ENCODE measurements at places on chromosomes 12 and 14.

DNA sequence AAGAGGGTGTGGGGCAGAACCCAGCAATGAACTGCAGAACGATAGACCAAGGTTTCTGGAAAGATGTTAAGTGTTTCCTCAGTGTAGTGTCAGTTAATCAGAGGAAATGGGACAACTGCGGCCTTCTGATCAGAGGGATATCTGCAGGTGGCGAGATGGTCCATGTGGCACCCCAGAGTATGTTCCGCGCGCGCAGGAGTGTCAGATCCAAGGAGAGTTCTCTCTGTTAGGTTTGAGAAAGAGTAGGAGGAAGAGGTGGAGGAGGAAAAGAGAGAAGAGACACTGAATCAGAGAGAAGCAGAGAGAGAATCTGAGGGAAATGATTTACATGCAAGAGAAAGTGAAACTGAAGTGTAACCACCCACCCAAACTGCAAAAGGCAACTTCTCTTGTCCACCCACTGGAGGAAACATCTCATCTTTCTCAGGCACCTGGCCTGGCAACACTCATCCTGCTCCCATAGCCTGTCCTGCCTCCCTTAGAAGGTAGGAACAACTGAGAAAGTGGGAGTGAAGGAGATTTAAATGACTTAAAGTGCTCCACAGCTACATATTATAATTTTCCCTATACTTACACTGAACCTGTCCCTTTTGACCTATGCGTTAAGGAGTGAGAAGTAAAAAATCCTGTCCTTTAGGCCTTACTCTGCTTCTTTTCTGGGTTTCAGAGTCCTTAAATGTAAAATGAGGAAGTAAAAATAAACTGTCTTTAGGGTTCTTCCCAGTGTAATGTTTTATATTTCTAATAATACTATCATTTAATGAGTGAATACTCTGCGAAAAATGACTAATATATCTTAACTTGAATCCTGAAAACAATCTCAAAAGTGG is 6.8 kb upstream of the TESPA1 start:
- DNase-seq = no peak

GRCh38 chr14:102418169-102418852 is 55.6 kb downstream of the TECPR2 start:
- no peak for DNase-seq

- DNase-seq = no peak
Measured at GRCh38 chr12:70272510-70272909, 29.3 kb downstream of the CNOT2 start.

DNA sequence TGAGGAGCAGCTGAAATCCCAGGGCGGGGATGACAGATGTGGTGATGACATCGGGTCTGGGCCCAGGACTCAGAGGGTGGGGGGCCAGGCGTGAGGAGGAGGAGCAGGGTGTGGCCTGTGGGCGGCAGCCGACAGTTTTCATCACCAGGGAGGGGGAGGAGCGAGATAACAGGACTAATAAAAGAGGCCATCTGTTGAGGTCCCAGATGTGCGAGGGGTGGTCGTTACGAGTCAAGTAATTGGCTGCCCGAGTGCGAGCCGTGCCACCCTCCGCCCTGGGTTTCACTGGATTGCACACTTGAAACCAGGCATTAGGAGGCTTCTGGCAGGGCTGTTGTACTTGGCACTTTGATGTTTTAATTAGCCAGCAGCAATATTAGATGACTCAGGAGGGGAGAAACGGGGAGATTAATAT is 67.2 kb downstream of the NOS1 start:
- DNase-seq = no peak

- DNase-seq = no peak
Measured at GRCh38 chr12:111570084-111570961, 28.8 kb downstream of the ATXN2 start.

DNA sequence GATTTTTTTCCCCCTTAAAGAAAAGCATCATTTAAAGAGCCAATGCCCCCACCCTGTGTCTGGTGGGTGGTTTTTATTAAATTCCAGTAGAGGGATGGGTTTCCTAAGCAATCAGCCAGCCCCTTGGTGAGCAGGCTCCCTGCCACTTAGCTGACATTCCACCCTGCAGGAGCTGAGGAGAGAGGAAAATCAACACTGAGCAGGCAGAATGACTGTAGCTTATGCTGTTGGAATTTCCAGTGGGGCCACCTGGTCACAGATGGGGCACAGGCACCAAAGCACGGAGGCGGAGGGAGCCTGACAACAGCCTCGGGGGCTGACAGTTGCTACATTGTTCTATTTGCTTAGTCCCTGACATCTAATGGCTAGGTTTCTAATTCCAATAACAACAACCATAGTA is 127.7 kb downstream of the TMEM30B start:
- DNase-seq = no peak

DNA sequence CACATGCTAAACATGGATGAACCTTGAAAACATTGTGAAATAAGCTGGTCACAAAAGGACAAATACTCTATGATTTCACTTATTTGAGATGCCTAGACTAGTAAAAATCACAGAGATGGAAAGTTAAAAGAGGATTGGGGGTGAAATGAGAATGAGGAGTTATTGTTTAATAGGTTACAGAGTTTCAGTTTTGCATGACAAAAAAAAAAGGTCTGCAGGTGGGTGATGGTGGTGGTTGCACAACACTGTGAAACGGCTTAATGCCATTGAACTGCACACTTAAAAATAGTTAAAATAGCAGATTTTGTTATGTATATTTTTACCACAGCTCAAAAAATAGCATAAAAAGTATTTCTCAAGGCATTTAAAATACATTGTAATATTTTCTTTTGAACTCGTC is 151.9 kb upstream of the NRXN3 start:
- no peak for DNase-seq

DNA sequence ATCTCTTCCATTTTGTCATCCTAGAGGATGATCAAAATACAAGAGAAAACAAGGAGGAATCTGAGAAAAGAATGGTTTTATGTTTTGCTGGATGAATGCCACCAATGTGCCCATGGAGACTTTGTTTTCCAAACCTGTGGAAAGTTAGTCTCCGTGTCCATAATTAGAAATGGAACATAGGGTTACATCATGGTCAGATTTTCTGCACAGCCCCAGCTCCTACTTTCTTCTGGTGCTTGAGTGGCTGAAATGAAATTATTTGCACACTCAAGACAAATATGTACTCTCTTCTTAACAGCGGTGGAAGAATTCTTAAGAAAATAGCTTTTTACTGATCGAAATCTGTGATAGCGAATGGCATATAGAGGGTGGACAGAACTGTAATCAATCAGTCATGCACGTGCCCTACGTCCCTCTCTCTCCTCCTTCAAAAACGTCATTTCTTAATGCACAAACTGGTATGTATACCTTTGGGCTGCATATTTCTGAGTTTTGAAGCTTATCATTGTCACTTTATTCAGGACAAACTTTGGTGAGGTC is 825.2 kb downstream of the AACS start:
- DNase-seq = no peak

- DNase-seq = no peak
Measured at GRCh38 chr14:24262821-24263733, at the start of gene TGM1. TSS of gene TGM1 (minus strand) at chr14:24263177. CDS start at chr14:24262352, 825 bp downstream.

GRCh38 chr12:104672501-104673265 is 215.9 kb downstream of the CHST11 start:
- no peak for DNase-seq

- no peak for DNase-seq
Measured at GRCh38 chr12:52871291-52872039, 22.7 kb upstream of the KRT78 start.

GRCh38 chr12:70920251-70920851 is at the start of gene PTPRR:
TSS of gene PTPRR (minus strand) at chr12:70920738. CDS start at chr12:70920390, 348 bp downstream.
- no peak for DNase-seq

- DNase-seq = no peak
Measured at GRCh38 chr12:77122236-77122635, 56.9 kb upstream of the E2F7 start.

DNA sequence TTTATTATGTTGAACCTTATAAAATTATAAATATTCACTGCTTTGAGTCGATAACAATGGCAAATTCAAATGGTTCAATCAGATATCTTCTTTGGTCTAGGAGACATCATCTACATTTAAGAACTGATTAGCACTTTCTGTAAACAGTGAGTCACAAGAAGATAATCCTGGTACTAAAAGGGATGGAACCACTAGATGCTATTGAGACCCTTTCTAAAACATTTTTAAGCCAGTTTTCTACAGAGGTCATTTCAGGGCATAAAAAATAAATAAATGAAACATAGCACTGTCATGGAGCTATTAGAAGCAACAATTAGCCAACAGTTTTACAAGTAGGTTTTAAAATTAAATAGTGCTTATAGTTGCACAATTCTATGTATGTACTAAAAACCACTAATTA is 212.2 kb downstream of the DUSP6 start:
- DNase-seq = no peak

DNA sequence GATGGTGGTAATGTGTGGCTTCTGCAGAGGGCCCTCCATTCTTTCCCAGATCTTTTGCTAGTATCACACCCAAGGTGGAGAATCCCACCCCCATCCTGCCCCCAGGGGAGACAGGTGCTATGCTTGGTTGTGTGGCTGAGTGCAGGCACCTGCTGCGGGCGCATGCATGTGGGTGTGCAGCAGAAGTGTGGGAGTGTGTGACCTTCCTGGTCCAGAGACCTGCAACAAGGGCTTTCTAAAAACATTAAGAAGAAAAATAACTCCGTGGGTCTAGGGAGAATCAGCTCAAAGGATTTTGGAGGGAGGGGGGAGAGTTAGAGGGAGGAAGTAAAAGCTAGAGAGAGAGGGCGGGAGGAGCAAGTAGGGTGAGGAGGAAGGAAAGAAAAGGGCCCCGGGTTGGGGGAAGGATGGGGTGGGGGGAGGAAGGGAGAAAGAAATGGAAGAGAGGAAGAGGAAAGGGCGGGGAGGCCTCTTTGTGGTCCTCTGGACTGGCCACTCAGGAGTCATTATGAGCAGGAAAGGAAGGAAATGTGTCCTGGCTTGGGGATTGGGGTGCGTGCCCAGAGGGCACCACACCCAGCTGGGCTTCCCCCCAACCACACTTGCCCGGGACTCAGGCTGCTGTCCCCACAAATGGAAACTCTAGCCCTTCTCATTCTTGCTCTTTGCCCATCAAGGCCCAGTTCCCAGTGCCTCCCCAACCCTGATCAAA is 3.1 kb upstream of the FIGNL2 start:
- DNase-seq = no peak

GRCh38 chr14:96256407-96256806 is 397 bp downstream of the BDKRB1 start:
- no peak for DNase-seq

GRCh38 chr12:121787063-121788025 is 6.1 kb downstream of the RHOF start:
- DNase-seq = no peak

GRCh38 chr12:33752854-33753253 is 269.4 kb upstream of the ALG10 start:
- DNase-seq = no peak

DNA sequence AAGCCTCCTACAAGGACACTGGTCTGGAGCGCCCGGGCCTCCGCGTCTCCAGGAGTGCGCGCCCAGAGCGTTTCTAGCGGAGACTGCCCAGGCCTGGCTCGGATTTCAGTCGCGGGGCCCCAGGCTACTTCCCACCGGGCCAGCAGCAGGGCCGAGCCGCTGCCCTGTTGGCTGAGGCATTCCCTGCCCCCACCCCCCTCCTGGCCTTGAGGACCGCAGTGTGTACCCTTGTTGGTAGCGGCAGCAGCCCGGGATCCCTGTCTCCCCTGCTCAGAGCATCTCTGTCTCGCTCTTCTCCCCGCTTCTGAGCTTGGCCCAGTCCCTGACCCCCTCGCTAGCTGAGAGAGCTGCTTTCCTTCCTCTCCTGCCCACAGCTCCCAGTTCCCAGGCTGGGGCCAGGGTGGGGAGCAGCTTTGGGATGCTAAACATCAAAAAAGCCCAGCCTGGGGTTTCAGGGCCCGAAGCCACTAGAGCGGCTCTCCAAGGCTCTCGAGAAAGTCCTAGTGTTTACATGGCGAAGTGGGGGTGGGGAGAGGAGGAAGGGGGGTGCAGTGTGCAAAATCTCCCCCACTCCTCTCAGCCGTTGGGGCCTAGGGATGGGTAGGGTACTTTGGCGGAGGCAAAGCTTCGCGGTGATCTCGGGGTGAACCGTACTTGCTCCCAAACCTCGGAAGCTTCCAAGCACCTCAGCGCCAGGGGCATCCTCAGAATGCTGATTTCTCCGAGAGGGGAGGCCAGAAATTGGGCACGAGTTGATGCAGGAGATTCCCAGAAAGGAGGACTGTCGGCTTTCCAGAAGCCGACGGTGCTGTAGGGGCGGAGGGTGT is 6.4 kb downstream of the NKX2-1 start:
- peak; percentile 98 for DNase-seq

DNA sequence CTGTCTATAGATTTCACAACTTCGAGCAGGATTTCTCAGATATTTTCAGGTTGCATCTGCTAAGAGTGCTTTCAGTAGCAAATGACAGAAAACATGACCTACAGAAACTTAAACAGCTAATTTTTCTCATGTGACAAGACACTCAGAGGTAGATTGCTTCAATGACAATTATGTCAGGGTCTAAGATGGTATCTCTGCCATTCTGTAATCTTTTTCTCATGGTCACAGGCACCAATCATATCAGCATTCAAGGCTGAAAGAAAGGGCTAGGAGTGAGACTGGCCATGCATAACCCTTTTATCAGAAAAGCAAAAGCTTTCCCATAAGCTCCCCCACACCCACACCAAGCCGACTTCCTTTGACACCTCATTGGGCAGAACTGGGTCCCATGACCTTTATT is 450.5 kb upstream of the FAR2 start:
- no peak for DNase-seq

GRCh38 chr12:52582486-52582885 is 8.8 kb upstream of the KRT74 start:
- DNase-seq = no peak

DNA sequence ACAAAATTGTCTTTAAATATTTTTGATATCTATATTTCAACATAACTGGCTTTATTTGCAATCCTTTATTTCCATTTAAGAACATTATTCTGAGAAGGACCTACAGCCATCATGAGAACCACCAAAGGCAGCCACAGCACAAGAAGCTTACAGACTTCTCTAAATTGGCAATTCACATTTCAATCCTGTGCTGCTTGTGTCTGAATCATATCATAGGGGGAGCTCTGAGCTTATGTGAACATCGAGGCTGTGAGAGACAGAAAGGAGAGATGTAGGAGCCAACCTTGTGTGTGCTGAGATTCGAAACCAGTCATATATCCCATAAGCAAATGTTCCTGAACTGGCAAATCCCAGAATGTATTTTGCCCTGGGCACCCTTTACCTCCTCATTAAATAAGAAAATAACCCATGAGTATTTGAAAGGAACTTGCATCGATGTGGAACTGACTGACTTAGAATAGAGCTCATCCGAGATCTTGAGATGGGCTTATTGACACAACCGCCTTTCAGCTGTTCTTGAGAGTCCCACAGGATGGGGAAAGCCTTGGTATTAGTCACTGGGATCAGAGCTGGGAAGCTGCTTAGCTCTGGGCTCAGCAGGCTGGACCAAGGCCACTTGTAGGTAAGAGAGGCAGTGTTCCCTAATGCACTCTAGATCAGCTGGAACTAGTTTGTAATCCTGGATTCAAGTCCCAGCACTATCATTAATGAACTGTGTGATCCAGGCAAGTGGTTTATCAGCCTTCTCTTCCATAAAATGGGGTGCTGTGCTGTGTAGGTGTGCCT is 329.8 kb downstream of the CACNA1C start:
- no peak for DNase-seq

GRCh38 chr14:66651536-66652220 is 143.7 kb downstream of the GPHN start:
- DNase-seq = no peak

GRCh38 chr12:50507930-50508329 is 3.1 kb downstream of the DIP2B start:
- no peak for DNase-seq

All from DMS79 (cell line).